ENCODE measurements at places on chromosomes 13 and 19. TPM values are rescaled to one million over a fixed set of nuclear protein-coding genes. Genes with fewer than 3 reads are reported as not detected.

The FSD1 gene
- 4.6 TPM for polyA plus RNA-seq

The PLVAP gene
- polyA plus RNA-seq = 182 TPM

The LRCH1 gene
- 35.9 TPM for polyA plus RNA-seq

The IGFL1 gene
- polyA plus RNA-seq = not detected

The CBY2 gene
- 1.1 TPM for polyA plus RNA-seq

The GPR18 gene
- 0.31 TPM for polyA plus RNA-seq

The STOML3 gene
- not detected for polyA plus RNA-seq

The SPRY2 gene
- polyA plus RNA-seq = 67.3 TPM

The GARIN5A gene
- 9.0 TPM for polyA plus RNA-seq

The KIR2DL3 gene
- not detected for polyA plus RNA-seq

The LGALS7B gene
- 2.1 TPM for polyA plus RNA-seq

GRCh38 chr13:108269601-108270328 is at the start of gene TNFSF13B:
Gene TNFSF13B, plus strand, starts transcription at chr13:108269718. Its CDS starts 178 bp downstream, at chr13:108269896.
- DNase-seq = no peak

GRCh38 chr19:41161903-41162302 is 31.1 kb upstream of the CYP2S1 start:
- DNase-seq = no peak

GRCh38 chr13:39767791-39768517 is 112.5 kb downstream of the COG6 start:
- no peak for DNase-seq

DNA sequence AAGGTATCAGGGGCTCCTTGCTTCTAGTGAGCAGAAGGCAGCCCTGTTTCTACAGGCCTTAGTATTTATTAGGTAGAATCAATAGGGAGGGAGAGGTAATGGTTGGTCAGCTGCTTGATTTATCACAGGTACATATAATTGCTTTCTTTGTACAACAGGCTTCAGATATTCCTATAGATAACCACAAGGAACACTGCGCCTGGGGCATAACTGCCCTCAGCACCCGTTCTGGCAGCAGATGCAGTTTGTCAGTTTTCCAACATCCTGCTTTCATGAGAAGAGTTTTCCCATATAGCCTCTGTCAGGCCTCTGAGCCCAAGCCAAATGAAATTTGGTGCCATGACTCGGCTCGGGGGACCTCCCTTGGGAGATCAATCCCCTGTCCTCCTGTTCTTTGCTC is 12.4 kb upstream of the ZNF486 start:
- DNase-seq = no peak

DNA sequence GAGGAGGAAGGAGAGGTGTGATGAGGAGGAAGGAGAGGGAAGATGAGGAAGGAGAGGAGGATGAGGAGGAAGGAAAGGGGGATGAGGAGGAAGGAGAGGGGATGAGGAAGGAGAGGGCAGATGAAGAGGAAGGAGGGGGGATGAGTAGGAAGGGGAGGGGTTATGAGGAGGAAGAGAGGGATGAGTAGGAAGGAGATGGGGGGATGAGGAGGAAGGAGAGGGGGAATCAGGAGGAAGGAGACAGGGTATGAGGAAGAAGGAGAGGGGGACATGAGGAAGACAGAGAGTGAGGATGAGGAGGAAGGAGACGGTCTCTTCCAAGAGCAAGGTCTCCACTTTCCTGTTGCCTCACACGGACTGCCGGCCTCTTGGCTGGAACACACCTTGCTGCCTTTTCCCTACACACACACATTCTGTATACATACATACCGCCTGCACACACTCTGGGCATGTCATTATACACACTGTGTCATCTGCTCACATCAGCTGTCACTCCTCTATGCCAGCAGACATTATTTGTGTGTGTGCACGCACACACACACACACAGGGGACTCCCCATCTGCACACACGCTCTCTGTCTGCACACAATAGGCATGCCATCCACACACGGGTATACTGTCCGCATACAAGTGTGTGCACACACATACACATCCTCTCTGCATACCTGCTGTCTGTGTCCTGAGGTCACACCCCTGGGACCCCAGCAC is 11.1 kb upstream of the VSTM2B start:
- no peak for DNase-seq

DNA sequence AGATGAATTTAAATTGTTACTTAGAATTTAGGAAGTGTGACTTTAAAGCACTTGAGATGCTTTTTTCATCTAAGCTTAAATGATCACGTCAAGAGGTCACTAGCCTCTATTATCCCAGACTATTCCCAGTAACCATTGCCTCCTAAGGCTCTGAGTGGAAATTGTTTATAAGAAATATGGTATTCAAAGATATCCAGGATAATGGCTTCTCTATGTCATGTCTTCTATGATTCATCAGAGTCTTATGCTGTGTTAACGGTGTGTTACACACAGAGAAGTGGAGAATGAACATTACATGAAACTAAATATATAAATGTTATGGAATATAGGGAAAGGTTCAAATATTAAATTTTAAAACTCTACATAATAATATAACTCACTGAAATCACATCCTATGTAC is 79.8 kb upstream of the NBEA start:
- DNase-seq = no peak

DNA sequence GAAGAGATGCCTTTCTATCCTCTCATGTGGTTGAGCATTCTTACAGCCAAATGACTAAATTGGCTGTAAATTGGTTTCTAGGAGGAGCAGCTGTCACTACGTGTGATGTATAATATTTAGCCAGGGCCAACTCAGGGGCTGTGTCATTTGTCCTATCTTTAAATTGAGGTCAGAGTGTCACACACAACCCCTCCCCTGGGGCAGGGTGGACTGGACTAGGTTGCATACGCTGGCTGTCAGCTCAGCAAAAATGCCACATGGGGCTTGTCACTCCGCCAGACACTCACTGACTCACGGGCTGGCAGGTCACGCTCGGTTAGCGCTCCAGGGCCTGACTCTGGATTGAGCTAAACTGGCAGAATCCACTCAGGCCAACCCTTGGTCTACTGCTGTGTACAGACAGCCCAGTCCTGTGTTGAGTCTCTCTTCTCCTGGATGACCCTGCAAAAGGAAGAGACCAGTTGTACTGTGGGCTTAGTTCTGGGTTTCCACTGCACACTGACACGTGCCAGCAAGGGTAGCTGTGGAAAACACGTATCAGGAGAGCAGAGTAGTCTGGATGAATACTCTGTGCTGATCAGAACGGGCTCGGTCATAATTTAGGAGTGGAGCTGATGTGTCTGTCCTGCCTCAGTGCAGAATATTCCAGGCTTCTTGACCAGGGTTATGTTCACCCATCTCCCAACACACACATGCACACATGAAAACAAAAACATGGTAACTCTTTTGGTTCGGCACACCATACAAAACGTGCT is 29.1 kb downstream of the SHISA2 start:
- no peak for DNase-seq

GRCh38 chr13:38908574-38908973 is 82.1 kb downstream of the STOML3 start:
- no peak for DNase-seq

DNA sequence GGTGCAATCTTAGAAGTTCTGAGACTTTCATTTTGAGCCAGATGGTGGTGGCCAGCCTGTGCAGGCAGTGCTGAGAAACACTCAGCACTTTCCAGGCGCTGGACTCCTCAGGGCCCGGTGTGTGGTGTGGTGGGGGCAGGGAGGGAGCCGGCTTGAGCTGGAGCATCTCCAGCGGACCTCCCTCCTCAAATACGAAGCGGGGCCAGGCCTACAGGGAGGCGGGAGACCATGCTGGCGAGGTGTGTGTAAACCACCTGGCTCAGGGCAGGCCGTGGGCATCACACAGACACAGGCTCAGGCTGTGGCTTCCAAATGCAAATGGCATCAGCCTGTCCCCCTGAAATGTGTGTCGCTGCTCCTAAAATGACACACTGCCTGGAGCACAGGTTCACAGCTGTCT is 33.3 kb upstream of the RANBP3 start:
- DNase-seq = no peak

- no peak for DNase-seq
Observed at GRCh38 chr19:8150998-8151766, 1.8 kb upstream of the FBN3 start.

DNA sequence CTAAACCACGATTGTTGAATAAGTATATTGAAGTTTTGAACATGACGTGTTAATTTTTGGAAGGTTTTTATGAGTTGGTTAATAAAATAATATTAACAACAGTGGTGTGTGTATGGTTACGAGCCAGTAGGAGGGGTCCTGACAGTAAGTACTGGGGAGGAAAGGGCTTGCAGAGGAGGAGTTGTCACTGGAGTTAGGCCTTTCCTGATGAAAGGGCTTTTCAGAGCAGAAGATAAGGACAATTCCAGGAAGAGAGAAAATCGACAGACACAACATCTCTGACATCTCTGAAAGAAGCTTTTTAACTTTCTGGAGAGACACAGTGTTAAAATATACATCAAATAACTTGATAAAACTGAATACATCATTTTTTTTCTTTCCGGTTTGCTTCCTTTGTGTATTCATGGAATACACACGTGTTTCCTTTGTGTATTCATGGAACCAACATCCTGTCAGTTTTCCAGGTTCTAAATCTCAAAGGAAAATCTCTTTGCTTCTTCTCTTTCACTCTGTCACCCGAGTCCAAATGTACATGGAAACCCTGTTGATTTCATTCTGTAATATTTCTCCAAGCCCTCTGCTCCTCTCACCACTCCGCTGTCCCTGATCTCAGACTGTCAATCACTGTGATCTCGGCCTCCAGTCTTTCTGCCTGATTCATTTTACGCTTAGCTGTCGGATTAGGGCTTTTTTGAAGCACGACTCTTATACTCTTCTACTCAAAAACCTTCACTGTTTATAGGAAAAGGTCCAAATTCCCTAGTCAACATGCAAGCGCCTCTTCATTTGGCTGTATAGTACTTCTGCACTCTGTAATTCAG is 374.4 kb downstream of the DLEU7 start:
- DNase-seq = no peak

DNA sequence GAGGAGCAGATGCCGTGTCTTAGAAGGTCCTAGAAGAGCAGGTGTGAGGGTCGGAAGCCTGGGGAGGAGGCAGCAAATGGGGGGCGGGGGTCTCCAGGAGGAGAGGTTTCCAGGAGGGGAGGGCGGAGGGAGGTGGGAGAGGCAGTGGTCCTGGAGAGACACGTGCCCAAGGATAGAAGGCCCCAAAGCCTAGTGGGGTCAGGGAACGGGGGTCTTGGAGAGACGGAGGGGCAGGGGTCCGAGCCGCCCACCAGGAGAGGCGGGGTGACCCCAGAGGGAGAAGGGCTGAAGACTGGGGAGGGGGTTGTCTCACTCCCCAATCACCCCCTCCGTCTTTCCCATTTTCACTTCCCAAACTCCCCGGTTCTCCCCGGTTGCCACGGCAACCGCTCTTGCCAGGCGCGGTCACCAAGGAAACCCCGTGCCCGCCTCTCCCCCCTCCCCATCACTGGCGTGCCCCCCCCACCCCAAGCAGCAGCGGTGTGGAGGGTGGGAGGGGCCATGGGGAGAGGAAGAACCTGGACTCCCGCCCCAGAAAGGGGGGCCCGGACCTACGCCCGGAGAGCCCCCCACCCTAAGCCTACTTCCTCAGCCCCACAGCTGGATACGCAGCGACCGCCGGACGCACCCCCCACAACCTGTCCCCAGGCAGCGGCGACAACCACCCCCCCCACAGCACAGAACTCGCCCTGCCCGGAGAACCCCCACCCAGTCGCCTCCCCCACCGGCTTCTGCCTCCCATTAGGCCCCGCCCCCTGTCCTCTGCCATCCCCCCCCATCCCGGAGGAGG is 988 bp downstream of the LRRC4B start:
- DNase-seq = no peak

DNA sequence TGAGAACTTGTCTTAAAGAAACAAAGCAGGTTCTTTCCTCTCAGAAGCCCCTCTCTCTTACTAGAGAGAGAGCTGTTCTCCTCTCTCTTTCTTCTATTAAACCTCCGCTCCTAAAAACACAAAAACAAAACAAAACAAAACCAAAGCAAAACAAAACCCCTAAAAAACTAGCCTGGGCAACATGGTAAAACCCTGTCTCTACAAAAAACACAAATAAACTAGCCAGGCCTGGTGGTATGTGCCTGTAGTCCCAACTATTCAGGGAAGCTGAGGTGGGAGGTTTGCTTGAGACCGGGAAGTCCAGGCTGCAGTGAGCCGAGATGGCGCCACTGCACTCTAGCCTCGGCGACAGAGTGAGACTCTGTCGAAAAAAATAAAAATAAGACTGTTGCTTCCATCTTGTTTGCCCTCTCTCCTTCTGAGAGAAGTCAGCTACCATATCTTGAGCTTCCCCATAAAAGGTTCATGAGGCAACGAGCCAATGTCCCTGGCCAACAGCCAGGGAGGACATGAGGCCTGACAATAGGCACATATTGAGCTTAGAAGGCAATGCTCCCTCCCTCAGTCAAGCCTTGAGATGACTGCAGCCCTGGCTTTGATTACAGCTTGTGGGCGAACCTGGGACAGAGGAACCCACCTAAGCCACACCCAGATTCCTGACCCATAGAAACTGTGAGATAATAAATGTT is 17.5 kb upstream of the FLT3 start:
- DNase-seq = no peak

- no peak for DNase-seq
Observed at GRCh38 chr19:6791237-6791636, 18.7 kb downstream of the VAV1 start.

DNA sequence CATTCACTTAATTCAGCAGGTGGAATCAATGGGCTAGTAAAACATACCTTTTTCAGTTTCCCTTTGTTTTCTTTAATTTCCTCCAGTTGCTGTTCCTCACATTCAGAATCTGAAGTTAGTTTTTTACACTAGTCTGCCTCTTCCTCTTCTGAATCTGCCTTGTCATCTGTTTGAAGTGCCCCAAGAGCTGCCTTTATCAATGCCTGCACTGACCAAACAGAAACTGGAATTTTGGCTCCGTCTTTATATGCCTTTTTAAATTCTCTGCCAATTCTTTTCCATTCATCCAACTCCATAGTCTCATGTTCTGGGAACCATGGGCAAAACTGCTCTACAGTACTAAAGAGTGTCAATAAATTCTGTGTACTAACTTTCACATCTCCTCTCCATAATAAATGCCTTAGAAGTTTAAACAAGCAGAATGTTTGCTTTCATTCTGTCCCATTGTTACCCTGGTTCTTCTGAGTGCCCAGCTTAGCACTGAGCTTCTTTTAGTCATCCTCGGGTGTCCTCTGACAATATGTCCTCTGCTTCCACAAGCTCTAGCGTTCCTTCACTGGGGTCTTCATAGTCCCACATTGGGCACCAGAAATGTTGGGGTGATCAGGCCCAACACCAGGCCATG is 154.2 kb downstream of the ZNF486 start:
- DNase-seq = no peak

- DNase-seq = no peak
Observed at GRCh38 chr13:73508841-73509240, 450.0 kb downstream of the KLF5 start.

DNA sequence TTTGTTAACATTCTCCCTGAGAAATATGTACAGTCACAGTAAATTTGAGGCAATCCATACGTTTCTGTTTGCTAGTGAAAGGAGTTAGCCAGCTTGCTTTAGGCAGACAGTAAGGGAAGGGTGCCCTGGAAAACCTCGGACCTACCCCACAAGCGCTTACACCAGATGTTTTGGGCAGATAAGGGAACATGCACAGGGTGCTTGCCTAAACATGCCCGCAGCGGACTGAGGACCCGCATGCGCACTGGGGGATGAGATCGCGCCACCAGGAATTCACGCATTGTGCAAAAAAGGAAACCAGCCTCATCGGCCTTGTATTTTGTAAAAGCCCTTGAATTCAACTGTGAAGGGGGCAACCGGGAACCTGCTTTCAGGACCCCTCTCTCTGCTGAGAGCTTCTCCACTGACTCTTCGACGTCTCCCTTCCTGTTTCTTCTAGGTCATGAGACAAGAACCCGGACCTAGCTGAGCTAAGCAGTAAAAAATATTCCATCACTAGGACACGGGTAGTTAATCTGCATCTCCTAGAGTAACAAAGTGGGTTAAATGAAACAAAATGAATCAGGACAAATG is 1399.2 kb upstream of the ATXN8OS start:
- no peak for DNase-seq

- no peak for DNase-seq
Observed at GRCh38 chr13:36028359-36029025, 102.7 kb downstream of the DCLK1 start.
